ENCODE measurements at places on chromosomes 1 and 21.

DNA sequence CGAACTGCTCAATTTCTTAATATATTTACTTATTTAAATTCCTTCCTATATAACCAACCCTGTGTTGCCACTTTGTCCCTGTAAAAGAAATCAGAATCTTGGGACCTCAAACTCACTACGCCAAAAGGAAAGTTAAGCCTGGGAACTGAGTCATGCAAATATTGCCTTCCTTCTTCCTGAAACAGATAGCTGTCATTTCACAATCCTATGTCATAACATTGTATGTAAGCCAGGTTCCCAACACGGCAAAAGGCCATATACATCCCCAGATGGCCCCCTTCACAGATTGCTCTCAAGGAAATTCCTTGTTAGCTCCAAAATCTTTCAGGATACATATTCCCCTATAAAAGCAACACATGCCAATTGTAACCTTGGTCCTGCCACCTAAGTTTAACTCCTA lies 39.7 kb downstream of the C21orf91 start:
- no peak for DNase-seq

DNA sequence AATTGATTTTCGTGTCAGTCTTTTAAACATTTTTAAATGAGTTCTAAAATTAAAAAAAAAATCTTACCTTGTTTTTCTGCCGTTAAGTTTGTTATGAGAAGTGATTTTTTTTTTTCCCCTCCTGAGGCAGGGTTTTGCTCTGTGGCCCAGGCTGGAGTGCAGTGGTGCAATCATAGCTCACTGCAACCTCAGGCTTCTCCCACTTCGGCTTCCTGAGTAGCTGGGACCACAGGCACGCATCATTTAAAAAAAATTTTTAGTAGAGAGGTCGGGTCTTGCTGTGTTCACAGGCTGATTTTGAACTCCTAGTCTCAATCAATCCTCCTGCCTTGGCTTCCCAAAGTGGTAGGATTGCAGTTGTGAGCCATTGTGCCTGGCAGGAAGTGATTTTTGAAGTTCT lies 41.1 kb downstream of the MTR start:
- DNase-seq, result no peak

DNA sequence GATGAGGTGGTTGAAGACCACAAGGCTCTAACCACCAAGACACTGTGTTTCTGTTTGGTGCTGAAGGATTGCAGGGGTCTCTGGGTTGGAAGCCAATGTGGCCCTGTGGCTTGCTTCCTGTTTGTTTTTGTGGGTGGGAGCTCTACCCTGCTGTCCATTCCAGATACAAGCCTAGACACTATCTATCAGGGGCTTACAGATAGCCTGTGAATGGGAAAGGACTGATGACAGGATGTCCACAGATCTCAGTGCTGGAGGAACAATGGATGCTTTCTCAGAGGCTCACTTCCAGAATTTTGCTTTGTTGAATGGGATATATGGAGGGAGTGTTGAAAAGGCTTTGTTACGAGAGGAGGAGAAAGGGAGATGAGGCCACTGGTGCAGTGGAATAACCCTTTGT lies 69.7 kb downstream of the NOS1AP start:
- DNase-seq, result no peak

GRCh38 chr1:96722161-96722922 lies 758 bp downstream of the PTBP2 start:
- DNase-seq, result peak; percentile 1
